ENCODE measurements at places on chromosomes 6 and 20. TPM values are rescaled to one million over a fixed set of nuclear protein-coding genes. Genes with fewer than 3 reads are reported as not detected.

- no peak for DNase-seq
Observed at GRCh38 chr6:108750801-108751200, 97.4 kb upstream of the ARMC2 start.

HLA-DMA gene
- 1.6 TPM for total RNA-seq

RAD21L1 gene
- not detected for total RNA-seq

PLEKHG1 gene
- total RNA-seq = 3.7 TPM

Data from fibroblast of the aortic adventitia (primary cell).